Trophoblast cell (in vitro differentiated cells and primary cell): ENCODE measurements at places on chromosomes 2 and 18.

- DNase-seq: no peak
These were observed 42.4 kb downstream of the ITGB1BP1 start for GRCh38 chr2:9380702-9381628.

GRCh38 chr2:51624995-51625394 is 593.1 kb upstream of the NRXN1 start:
- DNase-seq: no peak

DNA sequence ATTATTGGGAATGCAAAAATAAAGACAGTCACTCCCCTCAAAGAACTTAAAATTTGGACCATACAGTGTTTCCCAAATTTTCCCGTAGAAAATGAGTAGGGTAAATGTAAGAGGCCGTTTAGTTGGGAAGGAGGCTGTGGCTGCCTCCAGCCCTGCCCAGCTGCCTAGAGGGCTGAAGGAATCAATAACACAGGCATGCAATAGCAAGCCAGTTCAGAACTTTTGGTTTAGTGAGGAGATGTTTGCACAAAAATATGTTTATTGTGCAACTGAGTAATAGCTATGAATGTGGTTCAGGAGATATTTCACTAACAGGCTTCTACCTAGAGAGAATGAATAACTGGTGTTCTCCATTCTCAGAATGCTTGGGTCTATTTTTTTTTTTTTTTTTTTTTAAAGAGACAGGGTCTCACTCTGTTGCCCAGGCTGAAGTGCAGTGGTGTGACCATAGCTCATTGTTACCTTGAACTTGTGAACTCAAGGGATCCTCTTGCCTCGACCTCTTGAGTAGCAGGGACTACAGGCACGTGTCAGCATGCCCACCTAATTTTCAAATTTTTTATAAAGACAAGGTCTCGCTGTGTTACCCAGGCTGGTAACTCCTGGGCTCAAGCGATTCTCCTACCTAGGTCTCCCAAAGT is 23.6 kb downstream of the UGP2 start:
- DNase-seq: no peak

- no peak for DNase-seq
These were observed 63.7 kb upstream of the ZCCHC2 start for GRCh38 chr18:62458868-62459716.

DNA sequence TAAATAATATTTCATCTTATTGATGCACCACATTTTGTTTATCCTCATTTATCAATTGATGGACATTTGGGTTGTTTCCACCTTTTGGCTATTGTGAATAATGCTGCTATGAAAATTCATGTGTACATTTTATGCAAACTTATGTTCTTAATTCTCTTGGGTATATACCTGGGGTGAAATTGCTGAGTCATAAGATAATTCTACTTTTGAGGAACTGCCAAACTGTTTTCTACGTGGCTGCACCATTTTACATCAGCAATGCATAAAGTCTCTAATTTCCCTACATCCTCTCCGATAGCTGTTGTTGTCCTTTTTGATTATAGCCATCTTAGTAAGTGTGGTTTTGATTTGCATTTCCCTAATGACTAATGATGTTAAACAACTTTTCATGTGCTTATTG is 116.5 kb upstream of the DLX2 start:
- DNase-seq: no peak

DNA sequence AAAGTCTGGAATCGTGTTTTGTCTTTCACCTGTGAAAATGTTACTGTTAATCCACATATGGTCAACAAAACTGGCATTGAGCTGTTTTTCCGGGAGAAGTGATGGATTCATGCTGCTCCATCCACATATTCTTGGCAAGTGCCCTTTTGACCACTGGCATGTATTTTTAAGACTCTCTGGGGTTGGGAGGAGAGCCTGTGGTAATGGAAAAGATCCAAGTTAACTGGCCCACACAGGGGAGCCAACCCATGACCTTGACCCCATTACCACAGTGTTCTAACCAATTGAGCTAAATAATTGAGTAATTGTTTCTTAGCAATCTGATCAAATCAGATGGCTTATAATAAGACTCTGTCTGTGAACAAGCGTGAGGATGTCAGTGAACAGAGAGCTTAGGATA is 296.2 kb upstream of the NRP2 start:
- no peak for DNase-seq
